ENCODE measurements at places on chromosomes 2 and 18.

DNA sequence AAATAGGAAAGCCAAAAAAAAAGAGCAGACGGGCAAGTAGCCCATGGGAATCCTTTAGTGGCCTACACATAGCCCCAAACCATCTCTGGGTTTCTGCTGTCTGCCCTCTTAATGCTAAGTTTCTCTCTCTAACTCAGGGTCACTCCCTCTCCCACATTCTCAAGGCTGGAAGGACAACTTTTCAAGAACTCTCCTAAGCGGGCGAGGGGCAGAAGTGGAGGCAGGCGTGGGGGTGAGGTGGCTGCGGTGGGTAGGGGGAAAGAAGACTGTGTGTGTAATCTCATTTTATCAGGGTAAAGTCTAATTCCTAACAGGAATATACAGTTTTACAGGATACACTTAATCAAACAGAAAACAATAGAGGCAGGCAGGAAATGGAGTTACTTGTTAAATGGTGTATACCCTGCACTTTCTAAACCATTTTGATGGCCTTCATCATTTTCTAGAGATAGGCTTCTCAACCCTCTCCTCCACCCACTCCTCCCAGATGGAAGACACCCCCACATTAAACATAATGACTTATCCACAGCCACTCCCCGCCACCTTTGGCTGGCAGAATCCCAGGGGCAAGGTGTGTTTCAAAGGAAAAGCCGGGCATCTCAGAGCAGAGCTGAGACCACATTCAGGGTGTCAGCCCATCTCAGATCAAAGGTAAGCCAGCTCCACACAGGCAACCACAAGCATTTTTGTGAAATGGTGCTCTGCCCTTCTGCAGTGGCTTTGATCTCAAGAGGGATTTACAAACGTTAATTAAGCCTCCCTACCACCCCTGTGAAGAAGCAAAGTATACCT, 6.8 kb downstream of the SMAD7 start:
- DNase-seq = no peak

DNA sequence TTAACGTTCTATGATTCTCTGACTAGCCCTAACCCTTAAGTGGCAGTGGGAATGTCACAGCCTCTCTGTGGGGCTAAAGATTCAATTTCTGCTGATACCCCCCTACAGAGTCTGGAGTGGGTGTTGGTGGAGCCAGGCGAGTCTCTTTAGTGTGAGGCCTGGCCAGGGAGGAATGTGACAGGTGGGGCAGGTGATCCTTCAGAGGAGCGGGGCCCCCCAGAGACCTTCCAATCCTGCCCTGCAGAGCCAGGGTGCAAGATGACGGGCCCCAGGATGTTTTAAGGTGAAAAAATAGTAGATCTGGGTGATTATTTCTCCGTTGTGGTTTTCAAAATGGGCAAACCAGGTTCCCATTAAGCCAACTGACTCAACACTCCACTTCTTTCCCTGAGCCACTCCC, 28.2 kb upstream of the DNMT3A start:
- DNase-seq = no peak

DNA sequence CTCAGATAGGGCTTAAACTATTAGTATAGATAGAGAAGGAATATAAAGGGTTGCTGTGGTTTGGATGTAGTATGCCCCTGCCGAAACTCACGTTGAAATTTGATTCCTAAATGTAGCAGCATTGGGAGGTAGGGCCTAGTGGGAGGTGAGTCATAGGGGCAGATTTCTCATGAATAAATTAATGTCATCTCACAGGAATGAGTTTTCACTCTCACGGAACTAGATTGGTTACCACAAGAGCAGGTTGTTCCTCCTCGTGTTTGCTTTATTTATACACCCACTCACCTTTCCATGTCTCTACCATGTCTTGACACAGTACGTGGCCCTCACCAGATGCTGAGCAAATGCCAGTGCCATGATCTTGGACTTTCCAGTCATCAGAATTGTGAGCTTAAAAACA, 218.2 kb downstream of the RBM43 start:
- DNase-seq = no peak

GRCh38 chr2:203650860-203651613, 55.4 kb upstream of the CD28 start:
- peak; percentile 79 for DNase-seq

- DNase-seq = peak; percentile 51
These were observed 56.9 kb upstream of the CCDC141 start for GRCh38 chr2:179106676-179107428.

- DNase-seq = no peak
These were observed 35.9 kb upstream of the SNED1 start for GRCh38 chr2:240962300-240963064.

- no peak for DNase-seq
These were observed 12.5 kb upstream of the ATIC start for GRCh38 chr2:215299337-215299859.

DNA sequence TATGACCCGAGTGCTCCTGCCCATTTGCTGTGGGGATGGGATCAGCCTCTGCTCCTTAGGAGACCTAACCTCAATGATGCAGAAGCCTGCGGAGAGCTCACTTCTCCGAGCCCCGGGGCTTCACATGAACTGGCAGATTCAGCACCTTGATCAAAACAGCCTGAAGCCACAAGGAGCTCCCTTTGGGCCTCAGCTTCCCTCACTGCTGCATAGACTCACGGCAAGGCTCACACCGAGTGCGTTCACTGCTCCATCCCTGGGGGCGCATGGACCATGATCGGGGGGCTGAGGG, 33.0 kb downstream of the CRACDL start:
- DNase-seq = no peak

DNA sequence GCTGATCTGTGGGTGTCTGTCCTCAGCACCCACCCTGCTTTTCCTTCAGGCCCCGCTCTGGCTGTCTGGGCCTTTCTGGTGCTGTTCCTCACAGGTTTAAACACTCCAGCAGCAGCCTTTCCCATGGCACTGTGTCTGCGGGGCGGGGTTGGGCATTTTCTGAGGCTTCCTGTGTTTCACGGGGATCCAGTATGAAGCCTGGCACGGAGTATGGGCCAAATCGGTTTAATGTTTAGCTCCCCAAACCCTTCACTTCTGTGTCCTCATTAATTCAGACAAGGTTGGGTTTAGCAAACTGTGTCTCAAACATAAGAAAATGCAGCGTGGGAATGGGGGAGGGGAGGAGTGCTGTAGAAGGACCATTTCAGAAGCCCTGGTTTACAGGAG, 44.9 kb downstream of the HPCAL1 start:
- DNase-seq = no peak
